ENCODE measurements at places on chromosomes 2 and 18. TPM values are rescaled to one million over a fixed set of nuclear protein-coding genes. Genes with fewer than 3 reads are reported as not detected.

Gene SKA1
- 0.21 TPM for total RNA-seq

Gene ASXL3
- 4.5 TPM for total RNA-seq

Gene PECR
- 5.9 TPM for total RNA-seq

Gene G6PC2
- total RNA-seq: not detected

Gene UGT1A10
- not detected for total RNA-seq

Gene MBOAT2
- 8.8 TPM for total RNA-seq

Gene THUMPD2
- total RNA-seq: 8.5 TPM
